Neural crest cell (in vitro differentiated cells): ENCODE measurements at places on chromosomes 5 and 9.

- no peak for DNase-seq
Observed at GRCh38 chr5:138809391-138809790, 56.2 kb downstream of the CTNNA1 start.

GRCh38 chr5:171633776-171634470 lies 151.7 kb upstream of the SMIM23 start:
- DNase-seq = no peak

DNA sequence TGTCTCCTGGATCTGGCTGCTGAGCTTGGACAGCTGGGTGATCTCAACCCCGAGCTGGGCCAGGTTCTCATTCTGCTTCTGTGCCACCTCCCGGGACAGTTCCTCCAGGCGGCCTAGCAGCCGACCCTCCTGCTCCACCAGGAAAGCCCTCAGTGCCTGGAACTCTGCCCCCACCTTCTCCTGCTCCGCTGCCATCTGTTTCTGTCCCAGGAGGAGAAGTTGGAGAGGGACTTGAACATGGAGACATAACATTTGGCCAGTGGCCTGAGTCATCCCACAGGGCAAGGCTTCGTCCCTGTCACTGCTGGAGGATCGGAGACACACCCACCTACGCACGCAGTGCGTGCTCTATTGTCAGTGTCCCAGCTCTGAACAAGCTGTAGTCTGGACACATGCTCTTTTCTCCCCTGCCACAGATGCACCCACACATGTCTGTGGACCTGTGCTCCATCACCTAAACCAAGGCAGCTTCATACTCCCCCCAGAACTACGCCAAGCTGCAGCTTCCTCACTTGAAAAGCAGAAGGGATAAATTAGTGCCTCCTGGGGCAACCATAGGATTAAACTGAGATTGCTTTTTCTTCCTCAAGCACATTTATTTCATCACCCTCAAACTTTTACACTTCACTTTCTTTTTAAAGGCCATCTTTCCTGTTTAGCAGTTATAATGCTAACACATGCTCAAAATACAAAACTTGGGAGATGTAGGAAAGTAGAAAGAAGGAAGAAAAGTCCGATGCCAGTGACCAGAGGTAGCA lies 4.9 kb downstream of the TRIM7 start:
- no peak for DNase-seq

DNA sequence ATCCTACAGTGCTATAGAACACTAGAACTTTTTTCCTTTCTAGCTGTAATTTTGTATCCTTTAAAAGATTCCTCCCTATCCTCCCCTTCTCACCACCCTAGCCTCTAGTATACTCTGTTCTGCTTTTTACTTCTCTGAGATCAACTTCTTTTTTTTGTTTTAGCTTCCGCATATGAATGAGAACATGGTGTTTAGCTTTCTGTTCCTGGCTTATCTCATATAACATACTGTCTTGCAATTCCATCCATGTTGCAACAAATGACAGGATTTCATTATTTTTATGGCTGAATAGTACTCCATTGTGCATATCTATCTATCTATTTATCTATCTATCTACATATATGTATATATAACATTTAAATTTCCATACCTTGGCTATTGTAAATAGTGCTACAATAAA lies 126.0 kb upstream of the MAN2A1 start:
- DNase-seq = no peak

DNA sequence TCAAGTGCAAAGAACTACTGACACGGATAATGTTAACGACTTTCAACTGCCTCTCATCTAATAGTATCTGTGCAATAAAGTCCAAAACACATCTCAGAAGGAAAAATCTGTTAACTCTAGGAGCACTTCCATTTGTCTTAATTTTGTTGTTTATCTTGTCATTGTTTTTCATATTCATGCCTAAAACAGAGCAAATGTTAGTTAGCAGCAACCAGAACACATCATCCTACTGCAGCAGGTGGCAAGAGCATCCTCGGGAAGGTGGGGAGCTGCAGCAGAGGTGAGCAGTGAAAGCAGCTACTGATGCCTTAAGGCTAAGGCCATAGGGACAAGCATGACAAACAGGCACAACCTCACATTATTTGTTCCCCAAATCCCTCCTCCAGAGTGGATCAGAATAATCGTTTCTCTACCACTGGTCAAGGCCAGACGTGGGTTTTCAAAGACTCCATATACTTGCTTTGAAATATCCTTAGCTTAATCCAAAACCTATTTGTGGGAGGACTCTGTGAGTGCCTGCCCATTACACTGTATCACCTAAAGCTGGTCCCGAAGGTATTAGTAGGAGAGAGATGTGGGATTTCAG lies 1.0 kb downstream of the HMGCS1 start:
- DNase-seq = no peak

DNA sequence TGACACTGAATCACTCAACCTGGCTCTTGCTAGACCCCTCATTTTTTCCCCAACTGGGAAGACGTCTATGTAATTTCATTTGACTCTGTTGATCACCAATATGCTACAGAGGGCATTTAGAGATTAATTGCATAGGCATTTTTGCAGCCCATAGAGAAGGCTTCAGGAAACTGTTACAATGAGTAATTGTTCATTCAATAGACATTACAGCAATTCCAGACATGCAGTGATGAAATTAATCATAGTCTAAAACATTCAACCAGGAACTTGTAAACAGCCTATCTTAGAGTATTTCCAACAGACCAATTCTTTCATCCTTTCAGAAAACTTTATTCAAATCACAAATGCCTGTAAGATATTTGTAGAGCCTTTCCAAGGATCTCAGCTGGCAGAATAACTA lies 122.3 kb downstream of the MARCHF11 start:
- no peak for DNase-seq
